PC-3 (cell line): ENCODE measurements at places on chromosomes 7 and 10. TPM values are rescaled to one million over a fixed set of nuclear protein-coding genes. Genes with fewer than 3 reads are reported as not detected.

DNA sequence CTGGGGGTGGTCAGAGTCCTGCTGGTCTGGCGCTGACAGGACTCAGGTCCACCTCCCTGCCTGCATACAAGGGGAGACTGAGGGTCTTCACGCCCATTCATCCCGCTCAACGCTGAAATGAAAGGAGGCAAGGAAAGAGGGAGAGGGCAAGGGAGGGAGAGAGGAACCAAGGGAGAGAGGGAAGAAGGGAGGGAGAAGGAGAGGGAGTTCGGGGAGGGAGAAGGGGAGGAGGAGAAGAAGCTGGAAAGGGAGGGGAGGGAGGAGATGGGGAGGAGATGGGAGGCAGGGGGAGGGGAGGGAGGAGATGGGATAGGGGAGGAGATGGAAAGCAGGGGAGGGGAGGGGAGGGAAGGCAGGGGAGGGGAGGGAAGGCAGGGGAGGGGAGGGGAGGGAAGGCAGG is 69.4 kb upstream of the INPP5A start:
- DNase-seq, result no peak

GRCh38 chr7:107167483-107168232 is 1.1 kb upstream of the HBP1 start:
- peak; percentile 78 for DNase-seq

Gene SPDYE9
- total RNA-seq, result not detected in 2 replicates

- no peak for DNase-seq
Measured at GRCh38 chr10:103291588-103291987, 14.7 kb downstream of the INA start.
